ENCODE measurements at places on chromosomes 3 and 15.
A peak's percentile ranks its signal among the peaks of the same experiment; 100 is the strongest.

GRCh38 chr15:50180582-50180981, 1.4 kb upstream of the SLC27A2 start:
- no peak for DNase-seq

- DNase-seq = peak; percentile 79
Measured at GRCh38 chr3:152466784-152467183, 198.1 kb downstream of the MBNL1 start.

DNA sequence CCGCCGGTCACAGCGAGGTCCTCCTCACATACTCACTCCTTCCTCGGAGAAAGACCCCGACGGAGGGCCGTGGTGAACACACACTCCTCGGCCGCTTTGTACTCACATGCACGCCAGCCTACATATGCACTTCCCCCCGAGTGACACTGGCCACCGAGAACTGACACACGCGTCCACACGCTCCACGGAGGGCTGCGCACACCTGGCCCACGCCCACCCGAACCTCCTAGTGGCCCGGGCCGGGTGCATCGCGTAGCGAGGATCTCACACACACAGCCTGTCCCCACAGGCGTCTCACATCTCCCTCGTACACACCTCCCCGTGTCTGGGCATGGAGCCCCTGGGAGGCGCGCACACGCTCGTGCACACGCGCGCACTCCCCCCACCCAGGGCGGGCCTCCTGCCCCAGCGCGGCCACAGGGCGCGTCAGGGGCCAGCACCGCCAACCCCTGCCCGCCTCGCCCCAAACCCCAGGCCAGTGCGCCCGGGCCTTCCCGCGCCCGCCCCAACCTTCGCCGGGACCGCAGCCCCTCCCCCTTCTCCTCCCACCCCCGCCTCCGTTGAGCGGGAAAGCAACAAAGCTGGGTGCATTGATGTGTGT, 411 bp upstream of the C3orf70 start:
- no peak for DNase-seq

GRCh38 chr3:89315750-89316470, 208.5 kb downstream of the EPHA3 start:
- DNase-seq = no peak

DNA sequence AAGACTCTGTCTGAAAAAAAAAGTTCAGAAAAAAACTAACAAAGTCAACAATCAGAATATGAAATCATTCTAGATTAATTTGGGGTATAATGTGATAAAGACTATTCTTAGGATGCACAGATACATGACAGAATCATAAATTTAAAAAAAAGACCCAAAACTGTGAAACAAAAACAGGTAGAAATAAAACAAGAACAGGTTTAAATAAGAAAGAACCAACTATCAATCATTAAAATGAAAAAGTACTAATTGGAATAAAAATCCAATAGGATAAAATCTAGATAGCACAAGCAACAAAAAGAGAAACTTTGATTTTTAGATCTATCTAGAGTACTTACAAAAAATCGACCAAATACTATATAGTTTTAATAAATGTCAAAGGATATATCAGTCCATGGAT, 13.4 kb downstream of the TMEM202 start:
- DNase-seq = no peak

GRCh38 chr15:53197426-53197839, 407.3 kb upstream of the ONECUT1 start:
- DNase-seq = peak; percentile 50

DNA sequence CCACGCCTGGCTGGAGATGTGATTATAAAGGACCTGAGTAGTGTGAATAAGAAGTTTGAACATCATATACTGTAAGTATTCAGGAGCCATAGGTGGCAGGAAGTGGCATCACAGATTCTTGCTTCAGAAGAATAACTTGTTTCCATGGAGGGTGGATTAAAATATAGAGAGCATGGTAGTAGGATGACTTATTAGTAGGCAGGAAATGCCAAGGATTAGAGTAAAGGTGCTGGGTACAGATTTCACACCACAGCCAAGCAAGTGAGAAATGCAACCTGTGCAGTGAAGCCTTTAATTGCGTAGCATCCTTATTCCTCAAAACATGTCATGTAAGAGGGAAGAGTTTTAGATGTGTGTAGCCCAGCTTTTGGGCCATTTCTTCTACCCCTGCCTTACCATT, 30.8 kb downstream of the IFT122 start:
- DNase-seq = no peak

DNA sequence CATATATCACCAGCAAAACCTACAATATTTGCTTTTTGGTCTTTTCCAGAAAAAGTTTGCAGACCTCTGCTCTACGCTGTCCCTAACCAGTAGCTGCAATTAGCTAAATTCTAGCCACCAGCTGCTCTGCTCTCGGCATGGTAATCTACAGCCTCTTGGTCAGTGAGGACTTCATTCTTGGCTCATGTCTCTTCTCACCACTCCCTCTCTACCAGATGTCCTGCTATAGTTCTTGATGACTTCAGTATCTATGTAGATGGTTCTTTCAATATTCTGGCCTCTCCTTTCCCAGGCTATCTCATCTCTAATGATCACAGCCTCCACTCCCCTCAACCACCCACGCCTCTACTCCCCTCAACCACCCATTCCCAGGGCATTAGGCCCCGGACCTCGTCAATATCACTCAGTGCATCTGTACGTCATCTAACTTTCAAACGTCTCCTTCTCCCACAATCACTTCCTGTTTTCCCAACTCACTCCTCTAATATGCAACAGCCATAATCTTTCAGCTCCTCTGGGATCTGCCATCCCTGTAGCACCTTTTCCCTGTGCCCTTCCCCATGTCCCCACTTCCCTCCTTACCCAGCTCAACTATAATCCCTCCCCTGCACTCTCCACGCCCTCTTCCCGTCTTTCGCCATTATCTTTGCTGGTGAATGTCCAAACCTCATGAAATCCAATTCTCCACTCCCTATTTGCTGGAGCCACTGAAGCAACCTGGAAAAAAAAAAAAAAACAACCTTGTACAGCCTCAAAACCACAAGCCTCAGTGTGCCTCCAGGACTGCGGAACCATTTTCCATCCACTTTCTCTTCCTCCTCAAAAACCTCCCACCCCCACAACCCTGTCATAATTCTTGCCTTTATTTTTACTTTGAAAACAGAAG, 429.4 kb upstream of the PROK2 start:
- DNase-seq = no peak

- DNase-seq = no peak
Measured at GRCh38 chr15:101028321-101028720, 109.2 kb downstream of the LRRK1 start.

DNA sequence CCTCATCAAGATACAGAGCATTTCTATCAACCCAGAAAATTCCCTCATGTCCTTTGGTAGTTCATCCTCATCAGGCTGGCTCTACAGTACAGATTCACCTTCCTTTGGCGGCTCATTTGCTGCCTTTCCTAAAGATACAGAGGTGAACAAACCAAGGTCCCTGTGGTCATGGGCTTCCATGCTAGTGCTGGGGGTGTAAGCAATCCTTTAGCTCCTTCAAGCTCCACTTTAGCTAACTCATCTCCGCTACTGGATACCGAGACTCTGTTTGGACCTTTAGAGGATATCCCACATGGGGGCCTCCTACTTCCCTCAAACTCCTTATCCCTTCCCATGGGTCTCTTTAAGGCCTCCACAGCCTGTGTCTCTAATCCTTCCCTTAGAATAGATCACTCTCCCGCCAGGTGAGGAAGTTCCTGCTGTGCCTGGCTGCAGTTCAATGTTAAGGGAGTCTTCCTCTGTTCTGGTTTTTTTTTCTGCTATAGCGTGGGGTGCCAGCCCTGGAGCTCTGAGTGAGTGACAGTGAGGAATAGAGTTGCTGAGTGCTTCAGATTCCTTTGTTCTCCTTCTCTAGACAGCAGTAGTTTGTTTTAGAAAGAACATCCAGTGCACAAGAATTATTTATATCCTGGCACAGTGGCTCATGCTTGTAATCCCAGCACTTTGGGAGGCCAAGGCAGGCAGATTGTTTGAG, 30.7 kb downstream of the CLEC3B start:
- no peak for DNase-seq

- DNase-seq = peak; percentile 43
Measured at GRCh38 chr3:66336333-66336766, 115.5 kb downstream of the SLC25A26 start.

GRCh38 chr15:50820808-50821382, 55.4 kb upstream of the SPPL2A start:
- DNase-seq = no peak

- no peak for DNase-seq
Measured at GRCh38 chr3:32571192-32571485, 481 bp upstream of the DYNC1LI1 start.

DNA sequence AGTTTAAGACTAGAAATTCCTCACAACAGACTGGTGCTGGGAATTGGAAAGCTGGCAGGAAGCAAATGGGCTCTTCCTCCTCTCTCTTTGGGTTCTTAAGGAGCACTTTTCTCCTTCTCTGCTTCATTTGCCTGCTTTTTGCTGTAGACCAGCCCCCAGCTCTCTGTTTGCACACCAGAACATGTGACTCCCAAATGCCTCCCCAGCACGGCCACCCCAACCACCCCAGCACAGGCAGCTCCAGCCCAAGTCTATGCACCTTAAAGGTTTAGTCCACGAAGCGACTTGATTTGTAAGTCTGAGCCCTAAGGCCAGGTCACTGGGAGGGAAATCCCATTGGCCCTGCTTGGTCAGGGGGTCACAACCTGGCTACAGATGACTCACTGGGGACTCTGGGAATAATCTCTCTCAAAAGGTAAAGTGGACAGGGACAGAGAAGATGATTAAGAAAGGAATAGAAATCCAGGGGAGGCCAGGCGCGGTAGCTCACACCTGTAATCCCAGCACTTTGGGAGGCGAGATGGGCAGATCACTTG, 377.8 kb upstream of the PROK2 start:
- DNase-seq = peak; percentile 24

GRCh38 chr3:123031051-123031450, 3.5 kb upstream of the SEMA5B start:
- DNase-seq = no peak

GRCh38 chr15:55224892-55225291, 28.2 kb upstream of the RSL24D1 start:
- no peak for DNase-seq

DNA sequence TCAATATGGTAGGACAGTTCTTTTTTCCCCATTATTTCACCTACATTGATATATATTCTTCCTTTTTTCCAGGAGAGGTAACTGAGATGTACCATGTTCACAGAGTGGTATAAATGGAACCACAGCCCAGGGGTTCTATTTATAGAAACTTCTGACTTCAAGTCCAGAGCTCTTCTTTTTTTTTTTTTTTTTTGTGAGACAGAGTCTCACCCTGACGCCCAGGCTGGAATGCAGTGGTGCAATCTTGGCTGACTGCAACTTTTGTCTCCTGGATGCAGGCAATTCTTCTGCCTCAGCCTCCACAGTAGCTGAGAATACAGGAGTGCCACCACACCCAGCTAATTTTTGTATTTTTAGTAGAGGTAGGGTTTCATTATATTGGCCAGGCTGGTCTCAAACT, 267.1 kb upstream of the TPRG1 start:
- DNase-seq = peak; percentile 62

- peak; percentile 46 for DNase-seq
Measured at GRCh38 chr15:68299436-68299835, 21.9 kb downstream of the FEM1B start.

DNA sequence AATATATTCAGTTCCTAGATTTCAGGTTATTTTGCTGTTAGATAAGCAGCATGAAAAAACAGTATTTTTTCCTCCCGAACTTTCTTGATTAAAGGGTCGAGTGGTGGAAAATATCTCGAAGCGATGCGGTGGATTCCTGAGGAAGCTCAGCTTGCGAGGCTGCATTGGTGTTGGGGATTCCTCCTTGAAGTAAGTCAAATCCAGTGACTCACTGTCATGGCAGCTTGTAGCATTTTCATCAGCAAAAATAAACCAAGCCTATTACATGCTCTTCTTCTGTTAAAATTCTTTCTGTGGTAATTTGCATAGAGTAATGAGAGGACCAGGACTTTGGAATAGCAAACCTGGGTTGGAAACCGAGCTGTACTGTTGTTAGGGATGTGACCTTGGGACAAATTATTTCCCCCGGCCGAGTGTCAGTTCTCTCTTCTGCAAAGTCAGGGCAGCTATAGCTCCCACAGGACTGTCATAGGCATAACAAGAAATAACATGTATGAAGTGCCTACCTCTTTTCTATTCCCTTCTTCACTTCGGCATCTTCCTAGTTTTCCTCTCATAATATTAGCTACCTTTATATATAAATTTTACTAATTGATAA, 75.6 kb downstream of the UBP1 start:
- peak; percentile 27 for DNase-seq

GRCh38 chr3:36792342-36792741, 28.0 kb upstream of the DCLK3 start:
- peak; percentile 24 for DNase-seq

DNA sequence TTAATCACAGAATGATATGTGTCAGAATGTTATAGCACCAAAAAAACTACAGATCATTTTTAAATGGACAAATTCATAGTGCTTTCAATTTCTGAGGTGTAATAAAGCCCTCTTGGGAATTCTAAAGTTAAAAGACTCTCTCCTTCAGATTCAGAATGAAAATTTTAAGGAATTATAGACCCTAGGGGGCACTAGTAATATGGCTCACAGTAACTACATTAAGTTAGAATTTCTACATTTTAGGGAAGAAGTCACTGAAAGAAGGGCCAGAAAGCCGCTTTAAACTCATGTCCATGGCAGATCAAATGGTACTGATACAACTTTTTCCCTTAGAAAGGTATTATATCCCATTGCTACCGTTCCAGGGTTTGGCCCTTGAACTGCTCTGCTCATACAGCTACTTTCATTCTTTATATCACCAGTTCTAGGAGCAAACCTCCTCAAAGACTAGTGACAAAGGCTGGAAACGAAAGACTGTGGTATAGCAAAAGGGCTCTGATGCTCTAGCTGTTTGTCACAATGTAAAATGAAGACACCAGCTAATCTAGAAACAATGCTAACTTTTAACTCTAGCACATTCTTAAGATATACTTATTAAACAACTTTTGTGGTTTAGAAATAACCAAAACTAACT, 18.1 kb downstream of the DAZL start:
- no peak for DNase-seq

DNA sequence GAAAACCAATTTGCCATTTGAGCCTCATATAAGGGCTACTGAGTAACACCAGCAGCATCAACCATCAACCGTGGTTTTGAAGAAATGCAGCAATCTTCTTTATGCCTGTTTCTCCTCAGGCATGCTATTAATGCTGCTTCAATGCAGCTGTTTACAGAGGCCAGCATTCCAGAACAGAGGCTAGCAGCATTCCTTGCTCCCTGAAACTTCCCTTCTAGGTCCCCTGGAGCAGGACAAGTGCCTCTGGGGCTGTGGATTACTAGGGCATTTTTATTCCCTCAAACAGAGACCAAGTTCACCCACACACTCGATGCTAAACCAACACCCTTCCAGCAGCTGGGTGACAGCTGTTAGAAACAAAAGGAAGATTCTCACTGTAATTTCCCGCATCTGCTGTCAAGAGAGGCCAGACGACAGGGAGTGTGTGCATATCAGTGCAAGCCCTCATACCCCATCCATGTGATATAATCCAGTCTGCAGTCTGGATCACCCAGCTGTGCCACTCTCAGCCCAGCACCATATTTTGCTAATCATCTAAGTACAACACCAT, 57.5 kb downstream of the HOMER2 start:
- no peak for DNase-seq

GRCh38 chr3:188446014-188446413, 292.1 kb downstream of the LPP start:
- DNase-seq = no peak

Measured in fibroblast of mammary gland (primary cell).